Effector memory CD4-positive, alpha-beta T cell (primary cell): ENCODE measurements at places on chromosomes 2 and 18.

DNA sequence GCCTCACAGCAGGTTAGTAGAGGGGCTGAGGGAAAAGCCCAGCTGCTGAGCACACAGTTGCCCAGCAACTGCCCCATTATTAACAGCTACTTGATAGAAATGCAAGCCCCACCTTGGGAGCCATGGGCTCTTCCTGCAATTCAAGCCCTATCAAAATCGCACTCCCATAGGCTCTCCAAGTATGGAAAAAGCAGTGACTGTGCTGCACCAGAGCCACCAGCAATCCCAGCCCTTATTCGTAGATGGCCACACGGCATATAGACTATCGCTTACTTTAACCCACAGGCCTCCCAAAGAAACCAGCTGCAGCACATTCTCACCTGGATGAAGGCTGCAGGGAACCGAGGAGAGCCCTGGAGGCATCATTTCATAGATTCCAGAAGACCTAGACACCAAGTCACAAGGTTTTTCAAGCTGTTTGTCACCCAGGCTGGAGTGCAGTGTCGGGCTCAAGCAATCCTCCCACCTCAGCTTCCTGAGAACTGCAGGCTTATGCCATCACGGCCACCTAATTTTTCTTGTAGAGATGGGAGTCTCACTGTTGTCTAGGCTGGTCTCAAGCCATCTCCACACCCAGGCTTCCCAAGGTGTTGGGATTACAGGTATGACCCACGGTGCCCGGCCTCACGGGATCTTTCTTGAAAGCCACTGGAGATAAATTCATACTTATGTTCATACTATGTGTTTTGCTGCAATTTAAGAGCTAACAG lies 11.3 kb downstream of the NCL start:
- no peak for DNase-seq

- DNase-seq: peak; percentile 11
Observed at GRCh38 chr2:200471324-200471848, 38.5 kb downstream of the KCTD18 start.

DNA sequence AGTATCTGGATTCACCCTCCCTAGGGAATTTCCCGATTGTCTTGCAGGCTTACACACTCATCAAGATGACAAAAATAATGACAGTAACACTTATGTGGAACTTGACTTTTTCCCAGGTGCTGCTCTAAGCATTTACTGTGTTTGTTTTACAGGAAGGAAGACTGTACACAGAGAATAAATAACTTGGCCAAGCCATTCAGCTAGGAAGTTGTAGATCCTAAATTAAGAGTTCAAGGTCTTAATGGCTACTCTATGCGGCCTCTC lies 549 bp upstream of the DPP4 start:
- DNase-seq: no peak

- no peak for DNase-seq
Observed at GRCh38 chr2:158634627-158635026, 160.5 kb upstream of the DAPL1 start.

DNA sequence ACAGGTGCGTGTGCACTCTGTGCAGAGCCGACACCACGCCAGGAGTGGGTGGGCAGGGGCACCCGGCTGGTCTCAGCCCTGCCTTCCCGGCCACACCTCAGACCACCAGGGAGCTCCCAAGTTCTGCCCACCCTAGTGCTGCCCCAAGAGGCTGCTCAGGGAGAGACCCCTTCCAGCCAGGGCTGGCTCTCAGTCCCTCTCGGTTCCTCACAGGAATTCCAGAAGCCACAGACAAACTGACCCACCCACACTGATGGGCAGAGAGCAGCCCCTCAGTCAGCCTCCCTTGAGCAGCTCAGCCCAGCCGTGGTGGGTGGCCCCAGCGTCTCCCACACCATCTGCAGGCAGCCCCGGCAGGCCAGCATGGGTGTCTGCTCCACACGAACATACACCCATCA lies 33.8 kb downstream of the GPC1 start:
- no peak for DNase-seq

DNA sequence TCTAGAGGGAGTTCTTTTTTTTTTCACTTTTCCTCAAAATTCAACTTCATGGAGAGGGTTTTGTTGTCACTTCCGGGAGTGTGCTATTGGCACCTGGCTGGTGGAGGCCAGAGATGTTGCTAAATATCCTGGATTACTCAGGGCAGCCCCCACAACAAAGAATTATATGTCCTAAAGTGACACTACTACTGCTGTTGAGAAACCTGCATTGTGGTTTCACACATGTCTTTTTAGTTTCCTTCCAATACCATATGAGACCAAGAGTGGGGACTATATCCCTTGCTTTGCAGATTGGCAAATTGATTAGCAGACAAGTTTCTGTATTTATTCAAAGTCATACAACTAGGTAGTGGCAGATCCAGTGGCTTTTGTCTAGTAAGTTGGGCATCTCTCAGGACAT lies 826.8 kb downstream of the TRIB2 start:
- no peak for DNase-seq

DNA sequence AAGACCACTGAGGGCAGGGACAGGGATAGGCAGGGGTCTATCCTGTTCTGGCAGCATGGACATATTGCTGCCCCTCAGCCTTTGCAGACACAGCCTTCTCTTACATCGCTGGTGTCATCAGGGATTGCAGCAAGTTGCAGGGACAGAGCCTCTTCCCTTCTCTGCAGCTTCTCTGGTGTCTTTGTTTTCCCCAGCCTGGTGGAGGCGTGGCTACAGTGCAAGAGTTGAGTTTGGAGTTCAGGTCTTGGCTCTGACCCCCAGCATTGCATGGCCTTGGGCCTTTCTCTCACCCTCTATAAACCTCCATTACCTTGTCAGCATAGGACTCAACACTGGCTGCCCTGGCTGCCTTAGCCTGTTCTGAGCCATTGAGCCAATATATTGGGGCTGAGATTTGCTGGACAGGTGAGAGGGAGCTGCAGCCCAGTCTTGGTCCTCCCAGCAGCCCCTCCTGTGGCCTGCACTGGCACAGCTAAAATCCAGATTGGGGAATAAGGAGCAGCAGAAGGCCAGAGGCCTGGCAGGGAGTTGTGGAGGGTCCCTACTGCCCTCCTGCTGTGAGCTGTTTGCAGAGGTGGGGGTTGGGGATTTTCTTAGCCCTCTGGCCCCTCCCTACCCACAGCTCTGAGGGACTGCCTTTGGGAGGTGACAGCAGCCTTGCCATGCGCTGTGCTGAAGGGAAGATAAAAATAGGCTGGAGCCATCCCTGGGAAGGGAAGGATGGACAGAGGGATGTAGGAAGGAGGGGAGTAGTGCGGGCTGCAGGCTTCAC lies 22.8 kb downstream of the EHD3 start:
- no peak for DNase-seq

- DNase-seq: no peak
Observed at GRCh38 chr2:105621038-105621437, 123.7 kb upstream of the NCK2 start.
